ENCODE measurements at places on chromosomes 12 and 14. TPM values are rescaled to one million over a fixed set of nuclear protein-coding genes. Genes with fewer than 3 reads are reported as not detected.

DNA sequence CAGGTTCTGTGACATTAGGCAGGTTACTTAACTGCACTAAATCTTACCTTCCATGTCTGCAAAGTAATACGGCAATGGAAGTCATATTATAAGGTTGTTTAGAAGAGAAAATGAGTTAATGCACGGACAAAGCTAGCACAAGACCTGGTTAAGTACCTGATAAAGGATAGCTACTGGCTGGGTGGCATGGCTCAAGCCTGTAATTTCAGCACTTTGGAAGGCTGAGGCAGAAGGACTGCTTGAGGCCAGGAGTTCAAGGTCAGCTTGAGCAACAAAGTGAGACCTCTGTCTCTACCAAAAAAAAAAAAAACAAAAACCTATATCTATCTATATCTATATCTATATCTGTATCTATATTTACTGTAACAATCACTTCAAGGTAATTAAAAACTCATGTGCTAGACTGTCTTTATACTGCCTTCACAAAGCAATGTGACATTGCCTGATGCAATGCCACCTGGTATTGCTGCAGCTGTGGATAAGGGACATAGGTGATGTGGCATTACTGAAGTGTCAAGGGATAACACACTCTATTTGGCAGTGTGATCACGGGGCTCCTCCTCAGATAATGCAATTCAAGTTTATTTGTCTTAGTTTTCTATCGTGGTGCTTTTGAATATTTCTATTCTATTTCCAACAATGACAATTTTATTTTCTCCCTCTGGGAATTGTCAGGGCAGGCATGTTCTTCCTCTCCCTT lies 107.1 kb downstream of the PAX9 start:
- no peak for DNase-seq

TTC9 gene
- 0.16 TPM for total RNA-seq

DNA sequence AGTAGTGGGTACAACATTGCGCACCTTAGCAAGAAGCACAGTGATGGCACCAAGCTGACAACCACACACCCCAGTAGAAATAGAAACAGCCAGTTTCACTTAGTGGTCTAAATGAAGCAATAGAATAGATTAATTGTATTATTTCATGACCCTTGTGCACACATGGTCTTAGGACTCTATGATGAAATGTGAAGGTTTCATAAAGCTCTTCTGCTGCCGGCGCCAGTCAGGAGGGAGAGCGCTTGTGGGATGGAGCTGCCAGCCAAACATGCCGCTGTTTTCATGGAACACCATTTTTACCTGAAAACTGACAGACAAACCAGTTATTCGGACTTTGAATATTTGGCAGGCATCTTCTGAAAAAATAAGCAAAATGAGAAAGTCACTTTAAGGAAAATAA lies 100.0 kb downstream of the PPP2R5C start:
- no peak for DNase-seq

- no peak for DNase-seq
Measured at GRCh38 chr12:87509237-87509820, 519.9 kb downstream of the C12orf50 start.

DNA sequence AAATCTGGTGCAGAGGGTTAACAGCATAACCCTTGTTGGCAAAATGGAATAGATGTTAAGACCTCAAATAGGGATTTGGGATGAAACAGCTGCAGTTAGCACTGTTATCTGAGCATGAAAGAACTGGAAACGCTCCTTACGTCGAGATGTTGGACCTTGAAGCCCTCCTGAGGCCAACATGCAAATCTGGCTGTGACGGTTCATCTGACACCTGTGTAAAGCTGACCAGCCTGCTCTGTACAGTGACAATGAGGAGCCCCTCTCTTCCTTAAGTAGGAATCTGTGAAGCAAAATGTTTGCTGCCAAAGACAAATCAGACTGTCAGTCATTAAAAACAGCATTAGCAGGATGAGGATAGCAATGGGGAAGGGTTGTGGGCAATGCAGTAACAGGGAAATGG lies 36.5 kb downstream of the PAPLN start:
- no peak for DNase-seq

GRCh38 chr12:569803-570434 lies 93.3 kb downstream of the NINJ2 start:
- peak; percentile 93 for DNase-seq

CEBPE gene
- not detected for total RNA-seq

DNA sequence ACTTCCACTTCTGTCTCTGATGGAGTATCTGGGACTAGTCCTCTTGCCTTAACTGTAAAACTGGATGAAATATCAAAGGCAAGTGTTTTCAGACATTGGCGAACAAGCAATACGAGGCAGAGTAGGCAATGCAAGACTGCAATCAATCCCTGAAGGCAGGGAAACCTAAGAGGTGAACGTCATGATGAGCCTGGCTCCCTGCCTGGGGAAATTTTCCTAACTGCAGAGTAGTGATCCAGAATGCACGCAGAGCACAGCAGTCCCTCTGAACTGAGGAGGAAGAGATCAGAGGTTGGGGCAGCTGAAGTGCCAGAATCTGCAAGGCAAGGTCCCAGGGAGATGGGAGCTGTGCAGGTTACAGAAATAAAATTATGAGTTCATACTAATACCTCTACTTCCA lies 18.5 kb downstream of the BHLHE41 start:
- no peak for DNase-seq

GRCh38 chr14:24944800-24945199 lies 105.1 kb downstream of the STXBP6 start:
- no peak for DNase-seq

GRCh38 chr12:22306311-22306710 lies 28.2 kb downstream of the ST8SIA1 start:
- DNase-seq, result no peak

DNA sequence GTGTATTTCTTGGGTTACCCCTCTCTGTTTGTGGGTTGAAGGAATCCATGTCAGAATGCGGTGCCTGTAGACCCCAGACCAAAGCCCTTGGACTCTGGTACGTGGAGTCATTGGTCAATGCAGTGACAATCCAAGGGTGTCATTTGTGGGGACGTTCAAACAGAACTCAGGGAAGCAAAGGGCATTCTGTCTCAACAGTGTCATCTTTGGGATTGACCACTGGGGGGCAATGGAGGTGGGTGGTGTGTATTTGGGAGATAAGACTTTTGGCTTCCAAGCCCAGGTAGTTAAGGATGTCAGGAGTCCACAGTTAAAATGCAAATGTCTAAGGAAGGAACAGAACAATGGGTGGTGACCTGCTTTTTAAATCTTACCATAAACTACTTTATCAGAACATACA lies 54.6 kb upstream of the CCDC175 start:
- no peak for DNase-seq

DNA sequence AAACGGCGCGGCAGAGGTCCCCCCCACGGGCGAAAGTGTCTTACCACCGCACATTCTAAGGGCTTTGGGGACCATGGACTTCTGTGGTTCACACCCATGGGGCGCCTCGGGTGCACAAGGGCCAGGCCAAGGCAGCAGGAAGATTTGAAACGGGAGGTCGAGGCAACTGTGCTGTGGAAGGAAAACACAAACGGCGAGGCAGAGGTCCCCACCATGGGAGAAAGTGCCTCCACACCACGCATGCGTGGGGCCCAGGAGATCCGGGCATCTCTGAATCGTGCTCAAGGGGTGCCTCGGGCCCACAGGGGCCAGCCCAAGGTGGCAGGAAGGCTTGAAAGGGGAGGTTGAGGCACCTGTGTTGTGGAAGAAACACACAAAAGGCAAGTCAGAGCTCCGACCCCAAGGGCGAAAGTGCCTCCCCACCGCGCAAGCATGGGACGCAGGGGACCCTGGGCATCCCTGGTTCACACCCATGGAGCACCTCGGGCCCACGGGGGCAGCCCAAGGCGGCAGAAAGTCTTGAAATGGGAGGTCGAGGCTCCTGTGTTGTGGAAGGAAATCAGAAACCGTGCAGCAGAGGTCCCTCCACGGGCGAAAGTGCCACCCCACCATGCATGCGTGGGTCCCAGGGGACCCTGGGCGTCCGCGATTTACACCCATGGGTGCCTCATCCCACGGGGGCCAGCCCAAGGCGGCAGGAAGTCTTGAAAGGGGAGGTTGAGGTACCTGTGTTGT lies 371.0 kb downstream of the ALG10 start:
- peak; percentile 49 for DNase-seq

DNA sequence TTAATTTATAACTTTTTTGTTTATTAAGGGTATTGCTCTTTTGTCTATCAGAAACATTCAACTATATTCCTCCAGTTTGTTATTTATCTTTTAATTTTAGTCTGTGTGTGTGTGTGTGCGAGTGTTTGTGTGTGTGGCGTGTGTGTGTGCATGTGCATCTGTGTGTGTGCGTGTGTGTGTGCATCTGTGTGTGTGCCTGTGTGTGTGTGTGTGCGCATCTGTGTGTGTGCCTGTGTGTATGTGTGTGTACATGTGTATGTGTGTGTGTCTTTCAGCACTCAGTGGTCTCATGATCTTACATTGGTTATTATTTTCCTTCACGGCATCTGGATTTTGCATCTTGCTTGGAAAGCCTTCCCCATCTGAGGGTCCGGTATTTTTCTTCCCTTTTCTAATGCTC lies 281.1 kb upstream of the RTL1 start:
- DNase-seq, result no peak

DNA sequence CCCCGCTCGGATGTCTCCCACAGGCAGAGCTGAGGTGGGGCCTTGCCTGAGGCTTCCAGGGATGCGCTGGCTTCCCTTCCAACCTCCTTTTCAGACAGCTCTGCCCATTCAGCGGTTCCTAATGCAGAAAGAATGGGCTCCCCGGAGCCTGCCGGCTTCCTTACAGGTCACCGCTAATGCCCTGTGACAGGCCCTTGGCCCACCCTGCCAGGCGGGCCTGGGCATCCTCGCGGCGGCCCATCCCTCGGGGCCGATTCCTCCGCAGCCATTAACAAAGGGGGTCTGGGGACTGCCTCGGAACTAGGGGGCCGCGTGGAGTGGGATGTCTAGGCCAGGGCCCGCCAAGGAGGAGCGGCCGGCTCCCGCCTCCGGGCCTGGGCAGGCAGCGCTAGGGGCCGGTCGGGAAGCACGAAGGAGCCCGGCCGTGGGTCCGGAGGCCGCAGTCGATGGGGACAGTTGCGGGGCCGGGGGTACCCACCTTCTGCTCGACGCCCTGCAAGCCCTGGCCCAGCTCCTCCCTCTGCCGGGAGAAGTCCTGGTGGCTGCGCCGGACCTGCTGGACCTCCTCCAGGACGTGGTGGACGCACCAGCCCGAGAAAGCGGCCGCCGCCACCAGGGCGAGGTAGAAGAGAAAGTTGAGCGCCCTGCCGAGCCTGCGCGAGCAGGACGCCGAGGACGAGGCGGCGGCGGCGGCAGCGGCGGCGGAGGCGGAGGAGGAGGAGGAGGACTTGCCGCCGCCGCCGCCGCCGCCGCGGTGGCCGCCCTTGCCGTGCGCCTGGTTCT lies 738 bp downstream of the CKAP4 start:
- peak; percentile 83 for DNase-seq

GRCh38 chr12:56874821-56875220 lies 59.4 kb downstream of the SDR9C7 start:
- DNase-seq, result no peak

GRCh38 chr12:49244176-49244575 lies 20.7 kb upstream of the TUBA1C start:
- DNase-seq, result no peak

SIX1 gene
- 0.71 TPM for total RNA-seq

GRCh38 chr14:37343307-37344094 lies 145.8 kb downstream of the MIPOL1 start:
- DNase-seq, result no peak

SLC8B1 gene
- 29.6 TPM for total RNA-seq

- DNase-seq, result no peak
Measured at GRCh38 chr12:1313906-1314305, 280.5 kb downstream of the FBXL14 start.

GRCh38 chr14:22564463-22564862 lies 24.6 kb downstream of the DAD1 start:
- DNase-seq, result no peak

- no peak for DNase-seq
Measured at GRCh38 chr12:120640861-120641833, 721 bp downstream of the CABP1 start.

All from sigmoid colon (tissue), 7 donors.